ENCODE measurements at places on chromosomes 3 and 15. TPM values are rescaled to one million over a fixed set of nuclear protein-coding genes. Genes with fewer than 3 reads are reported as not detected.

Gene GRAMD1C
- total RNA-seq, result 19.9 TPM

Gene AVEN
- 27.0 TPM for total RNA-seq

Gene SLC9C1
- not detected for total RNA-seq

Gene ULK4
- total RNA-seq, result 20.3 TPM

Gene FBLN2
- total RNA-seq, result 636 TPM

Gene SH2D7
- not detected for total RNA-seq

All from GM23248 (cell line).